HT-29 (cell line): ENCODE measurements at places on chromosomes 12 and 14.

DNA sequence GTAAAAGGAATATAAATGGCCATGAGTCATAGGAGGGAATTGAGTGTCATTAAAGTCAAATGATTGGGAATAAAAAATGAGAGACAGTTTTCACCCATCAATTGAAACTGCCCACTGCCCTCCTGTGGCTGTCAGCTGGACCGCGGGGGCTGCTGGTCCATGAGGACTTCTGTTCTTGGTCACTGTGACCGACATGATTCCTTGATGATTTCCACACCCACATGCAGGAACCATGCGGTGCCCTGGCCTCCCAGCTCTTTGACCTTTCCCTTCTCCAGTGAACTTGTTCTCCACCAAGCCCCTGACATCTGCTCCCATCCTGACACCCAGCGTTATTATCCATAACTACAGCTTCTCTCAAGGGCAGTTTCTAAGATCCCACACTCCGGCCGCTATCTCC lies 48.4 kb downstream of the C12orf75 start:
- DNase-seq = peak; percentile 59

- no peak for DNase-seq
Observed at GRCh38 chr14:68772761-68773381, 20.0 kb downstream of the ZFP36L1 start.

DNA sequence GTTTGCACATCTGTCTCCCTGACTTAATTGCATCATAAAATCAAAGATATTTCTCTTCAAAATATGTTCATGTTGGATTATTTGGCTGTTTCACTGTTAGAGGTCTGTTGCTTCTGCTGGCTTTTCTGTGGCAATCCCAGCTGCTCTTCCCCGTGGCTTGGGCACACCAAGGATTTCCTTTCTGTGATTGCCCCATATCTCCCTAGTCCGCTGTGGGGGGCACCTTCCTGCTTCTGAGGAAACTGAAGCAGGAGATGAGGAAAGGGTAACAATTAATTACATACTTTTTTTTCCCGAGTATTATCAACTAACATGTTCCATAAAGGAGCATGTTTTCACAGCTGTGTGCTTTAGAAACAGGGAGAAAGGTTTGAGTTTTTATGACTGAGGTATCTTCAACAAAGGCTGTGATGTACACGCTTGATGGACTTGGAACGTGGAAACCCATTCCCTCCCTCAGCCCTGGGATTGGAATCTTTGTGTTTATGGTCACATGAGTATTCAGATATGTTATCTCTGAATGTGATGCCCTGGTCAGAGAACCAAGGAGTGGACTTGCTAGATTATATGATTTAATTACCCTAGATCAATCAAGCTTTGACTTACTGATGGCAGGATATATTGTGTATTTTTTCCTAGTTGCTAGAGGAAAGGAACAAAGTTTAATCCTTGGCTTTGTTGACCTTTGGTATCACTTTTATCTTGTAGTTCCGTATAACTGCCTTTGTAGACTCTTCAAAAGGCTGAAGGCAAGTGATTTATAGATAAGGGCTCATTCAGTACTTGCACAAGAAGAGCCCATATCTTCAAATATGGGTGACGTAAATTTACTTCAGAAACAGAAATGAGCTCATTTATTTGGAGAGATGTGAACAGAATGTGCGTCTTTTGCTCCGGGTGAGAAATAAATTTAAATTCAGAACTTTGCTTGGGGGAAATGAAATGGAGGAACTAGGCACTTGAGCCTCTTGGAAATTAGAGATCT lies 46.7 kb downstream of the BORCS5 start:
- peak; percentile 61 for DNase-seq

- no peak for DNase-seq
Observed at GRCh38 chr14:86712727-86713126, 1182.8 kb downstream of the FLRT2 start.

GRCh38 chr12:106276032-106276740 lies 26.3 kb upstream of the TCP11L2 start:
- DNase-seq = no peak

DNA sequence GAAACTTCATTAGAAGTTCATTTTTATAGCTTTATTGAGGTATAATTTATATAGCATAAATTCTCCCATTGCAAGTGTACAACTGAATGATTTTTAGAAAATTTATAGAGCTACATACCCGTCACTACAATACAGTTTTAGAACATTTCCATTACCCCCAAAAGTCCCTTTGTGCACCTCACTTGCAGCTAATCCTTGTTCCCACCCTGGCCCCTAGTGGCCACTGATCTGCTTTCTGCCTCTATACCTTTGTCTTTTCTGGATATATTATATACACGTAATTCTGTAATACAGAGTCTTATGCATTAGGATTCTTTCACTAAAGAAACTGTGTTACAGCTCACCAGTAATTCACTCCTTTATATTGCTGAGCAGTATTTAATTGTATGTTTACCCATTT lies 145.1 kb upstream of the DIO2 start:
- DNase-seq = peak; percentile 15

GRCh38 chr12:77540097-77540496 lies 290.6 kb upstream of the NAV3 start:
- peak; percentile 10 for DNase-seq

DNA sequence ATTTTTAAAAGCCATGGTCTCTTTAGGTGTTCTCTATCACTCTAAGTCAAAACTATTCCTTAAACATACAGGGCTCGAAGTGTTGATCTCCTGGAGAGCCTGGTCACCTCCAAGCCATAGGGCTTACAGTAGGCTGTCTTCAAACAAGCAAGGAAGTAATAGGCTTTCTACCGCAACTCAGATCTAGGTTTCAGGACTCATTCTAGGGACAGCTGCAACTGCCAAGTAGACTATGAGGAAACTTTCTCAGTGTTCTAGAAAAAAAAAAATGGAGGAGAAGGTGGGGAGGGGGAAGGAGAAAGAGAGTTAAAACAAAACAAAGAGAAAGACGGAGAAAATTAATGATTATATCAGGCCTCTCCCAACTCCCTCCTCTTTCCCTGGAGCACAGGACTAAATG lies 106.9 kb upstream of the ETV6 start:
- no peak for DNase-seq

DNA sequence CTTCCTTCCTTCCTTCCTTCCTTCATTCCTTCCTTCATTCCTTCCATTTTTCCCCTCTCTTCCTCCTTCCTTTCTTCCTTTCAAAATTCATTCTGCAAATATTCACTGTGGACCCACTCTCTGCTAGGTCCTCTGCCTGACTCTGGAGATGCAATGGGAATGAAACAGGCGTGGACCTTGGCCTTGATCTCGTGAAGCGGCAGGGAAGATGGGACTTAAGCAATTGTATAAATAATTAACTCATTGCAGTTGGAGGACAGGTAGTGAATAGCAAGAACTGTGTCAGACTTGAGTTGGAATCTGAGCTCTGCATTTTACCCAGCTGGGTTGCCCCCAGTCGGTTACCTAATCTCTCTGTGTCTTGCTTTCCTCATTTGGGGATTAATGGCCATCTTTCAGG lies 230.6 kb upstream of the LHX5 start:
- no peak for DNase-seq

DNA sequence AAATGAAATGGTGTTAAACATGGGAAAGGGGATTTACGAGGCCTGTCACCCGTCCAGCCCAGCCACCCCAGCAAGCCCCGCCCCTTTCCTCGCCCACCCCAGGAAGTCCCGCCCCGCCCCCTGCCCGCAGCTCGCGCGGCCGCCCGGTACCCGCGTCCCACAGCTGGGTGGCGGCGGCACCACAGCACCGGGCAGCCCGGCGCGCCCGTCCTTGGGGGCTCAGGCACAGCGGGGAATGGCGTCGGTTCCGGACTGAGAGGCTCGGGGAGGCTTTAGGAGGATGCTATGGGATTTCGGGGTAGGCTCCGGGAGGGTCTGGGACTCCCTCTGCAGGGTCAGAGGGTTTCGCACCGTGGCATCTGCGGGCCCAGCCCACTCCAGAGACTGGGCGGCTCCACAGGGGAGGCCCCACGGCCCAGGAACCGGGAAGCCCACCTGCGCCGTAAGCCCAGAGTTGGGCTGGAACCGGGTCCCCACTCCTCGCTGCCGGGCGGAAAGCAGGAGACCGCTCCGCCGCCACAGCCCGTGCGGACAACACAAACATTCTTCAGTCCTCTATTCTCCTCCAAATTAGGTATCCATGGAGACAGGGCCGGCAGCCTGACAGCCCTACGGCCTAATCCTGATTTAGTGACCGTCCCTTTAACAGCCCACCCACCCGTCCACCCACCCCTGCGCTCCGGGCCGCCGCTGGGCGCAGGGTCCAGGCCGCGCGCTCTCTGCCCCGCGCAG lies 1.4 kb downstream of the FIGNL2 start:
- no peak for DNase-seq

DNA sequence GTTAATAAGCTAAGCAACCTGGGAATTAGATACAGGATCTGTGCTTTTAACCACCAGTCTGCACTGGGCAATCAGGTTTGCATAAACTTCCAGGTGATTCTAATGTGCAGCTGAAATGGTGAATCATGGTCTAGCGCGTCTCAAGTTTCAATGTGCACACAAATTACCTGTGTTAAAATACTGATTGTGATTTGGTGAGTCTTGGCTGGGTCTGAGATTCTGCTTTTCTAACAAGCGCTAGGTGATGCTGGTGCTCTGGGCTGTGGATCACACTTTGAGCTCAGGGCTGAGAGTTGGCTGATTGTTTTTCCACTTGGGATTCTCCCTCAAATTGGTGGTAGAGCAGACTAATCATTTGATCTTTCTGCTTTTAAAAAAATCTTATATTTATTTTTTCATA lies 124.8 kb downstream of the C12orf75 start:
- no peak for DNase-seq

DNA sequence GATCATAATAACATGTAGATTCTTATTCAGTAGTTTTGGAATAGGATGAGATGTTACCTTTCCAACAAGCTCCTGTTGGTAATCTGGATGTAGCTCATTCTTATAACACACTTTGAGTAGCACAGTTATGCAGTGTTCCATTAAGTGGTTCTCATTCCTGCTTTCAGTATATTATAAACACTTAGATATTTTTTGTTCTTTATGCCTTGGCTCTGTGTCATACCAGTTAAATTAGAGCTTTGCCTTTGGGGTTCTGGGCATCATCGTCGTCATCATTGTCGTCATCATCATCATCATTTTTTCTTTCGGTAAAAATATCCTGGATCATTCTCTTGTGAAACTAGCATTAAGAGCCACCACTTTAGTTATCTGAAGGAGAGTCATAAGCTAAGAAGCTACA lies 87.5 kb downstream of the FUT8 start:
- DNase-seq = no peak

GRCh38 chr14:33307691-33308251 lies 369.1 kb downstream of the NPAS3 start:
- DNase-seq = no peak

- no peak for DNase-seq
Observed at GRCh38 chr12:50188875-50189575, 21.9 kb upstream of the CERS5 start.

GRCh38 chr14:53528185-53528671 lies 375.1 kb upstream of the DDHD1 start:
- DNase-seq = no peak

DNA sequence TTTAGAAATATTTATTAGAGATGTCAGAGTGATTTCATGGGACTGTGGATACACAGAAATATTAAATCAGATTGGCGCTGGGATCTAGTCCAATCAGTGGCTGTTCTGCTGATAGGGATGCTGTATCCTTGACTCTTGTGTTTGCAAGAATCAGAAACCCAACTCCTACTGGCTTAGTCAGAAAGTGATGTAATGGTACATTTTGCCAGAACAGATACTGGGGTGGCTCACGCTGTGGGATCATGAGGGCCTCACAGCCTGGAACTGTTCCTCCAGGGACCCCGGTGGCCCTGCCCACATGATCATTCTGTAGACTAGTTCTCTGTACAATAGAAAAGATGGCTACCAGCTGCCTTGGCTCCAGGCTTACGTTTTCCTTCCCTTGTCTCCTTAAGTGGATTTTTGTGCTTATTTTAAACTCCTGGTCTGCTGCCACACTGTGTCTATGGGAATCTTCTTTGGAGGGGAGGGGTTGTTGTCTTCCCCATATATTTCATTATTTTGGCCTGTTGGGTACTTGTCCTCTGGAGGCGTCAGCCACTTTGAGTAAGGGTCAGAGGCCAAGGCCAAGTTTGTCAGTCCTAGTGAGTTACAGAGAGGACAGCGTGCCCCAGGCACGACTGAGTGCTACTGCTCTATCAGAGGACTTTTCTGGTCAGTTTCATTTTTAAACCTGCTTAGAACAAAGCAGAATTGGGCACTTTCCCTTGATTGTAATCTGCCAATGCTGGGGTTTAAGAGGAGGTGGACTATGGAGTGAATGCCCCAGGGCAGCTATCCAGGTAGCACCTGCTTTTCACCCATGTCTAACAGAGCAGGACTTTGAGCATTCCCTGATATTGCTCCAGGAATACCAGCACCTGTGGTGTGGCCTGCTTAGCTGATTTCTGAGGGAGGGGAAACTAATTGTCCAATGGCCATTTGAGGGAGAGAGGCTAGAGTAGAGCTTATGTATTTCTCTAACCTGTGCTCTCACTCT lies 164.3 kb downstream of the SLC5A8 start:
- DNase-seq = no peak

DNA sequence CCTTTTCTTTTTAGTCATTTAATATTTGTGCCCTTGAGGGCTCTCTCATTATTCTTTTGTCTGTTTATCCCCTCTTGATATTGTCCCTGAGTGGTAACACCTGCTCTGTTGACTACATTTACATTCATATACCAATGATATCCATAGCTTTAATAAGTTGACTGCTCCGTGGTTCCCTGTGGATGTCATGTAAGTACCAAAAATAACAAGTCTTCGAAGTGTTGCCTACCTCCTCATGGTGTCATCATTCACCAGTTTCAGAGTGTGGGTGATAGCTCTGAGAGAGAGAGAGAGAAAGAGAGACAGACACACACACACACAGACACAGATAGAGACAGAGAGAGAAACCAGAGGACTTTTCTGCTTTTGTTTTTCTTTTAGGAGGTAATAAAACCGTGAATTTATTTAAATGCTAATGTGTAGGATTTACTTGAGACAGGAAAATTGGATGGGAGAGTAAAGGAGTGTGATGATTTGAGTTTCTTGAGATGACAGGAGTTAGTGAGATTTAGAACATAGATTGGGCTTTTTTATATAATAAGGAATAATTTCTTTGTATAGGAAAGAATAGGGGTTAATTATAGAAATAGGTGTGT lies 52.2 kb downstream of the PAPOLA start:
- no peak for DNase-seq

DNA sequence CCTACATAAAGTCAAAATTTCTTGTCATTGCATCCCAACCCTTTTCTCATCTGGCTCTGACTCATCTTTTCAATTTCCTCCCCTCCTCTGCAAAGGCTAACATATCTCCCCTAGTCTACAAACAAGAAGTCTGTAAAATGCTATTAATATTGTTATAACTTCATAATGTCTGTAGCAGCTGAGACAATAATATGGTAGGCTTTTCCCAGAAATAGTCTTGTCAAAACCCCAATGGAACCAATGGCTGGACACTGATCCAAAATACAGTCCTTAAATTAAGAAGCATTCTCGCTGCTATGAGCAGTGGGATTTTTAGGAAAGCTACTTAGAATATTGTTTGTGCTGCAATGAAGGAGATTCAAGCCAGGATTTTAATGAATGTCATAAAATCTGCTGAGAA lies 131.4 kb downstream of the KLHL28 start:
- DNase-seq = no peak

- DNase-seq = no peak
Observed at GRCh38 chr14:84017495-84017894, 1512.4 kb upstream of the FLRT2 start.

- DNase-seq = no peak
Observed at GRCh38 chr14:105436891-105437722, 17.5 kb downstream of the MTA1 start.

- no peak for DNase-seq
Observed at GRCh38 chr12:56900583-56900982, 33.6 kb downstream of the SDR9C7 start.
